ENCODE measurements at places on chromosomes 12 and 14.

- DNase-seq = no peak
Measured at GRCh38 chr12:104935886-104936285, 22.2 kb downstream of the SLC41A2 start.

- no peak for DNase-seq
Measured at GRCh38 chr14:80669426-80669825, 272.1 kb downstream of the CEP128 start.

- no peak for DNase-seq
Measured at GRCh38 chr12:49803693-49804450, 24.3 kb downstream of the NCKAP5L start.

GRCh38 chr14:24705840-24706239 lies 71.8 kb upstream of the GZMB start:
- DNase-seq = no peak

- no peak for DNase-seq
Measured at GRCh38 chr14:64944041-64944440, 1.5 kb upstream of the GPX2 start.

- DNase-seq = no peak
Measured at GRCh38 chr12:79685068-79685467, 5.7 kb downstream of the PAWR start.

DNA sequence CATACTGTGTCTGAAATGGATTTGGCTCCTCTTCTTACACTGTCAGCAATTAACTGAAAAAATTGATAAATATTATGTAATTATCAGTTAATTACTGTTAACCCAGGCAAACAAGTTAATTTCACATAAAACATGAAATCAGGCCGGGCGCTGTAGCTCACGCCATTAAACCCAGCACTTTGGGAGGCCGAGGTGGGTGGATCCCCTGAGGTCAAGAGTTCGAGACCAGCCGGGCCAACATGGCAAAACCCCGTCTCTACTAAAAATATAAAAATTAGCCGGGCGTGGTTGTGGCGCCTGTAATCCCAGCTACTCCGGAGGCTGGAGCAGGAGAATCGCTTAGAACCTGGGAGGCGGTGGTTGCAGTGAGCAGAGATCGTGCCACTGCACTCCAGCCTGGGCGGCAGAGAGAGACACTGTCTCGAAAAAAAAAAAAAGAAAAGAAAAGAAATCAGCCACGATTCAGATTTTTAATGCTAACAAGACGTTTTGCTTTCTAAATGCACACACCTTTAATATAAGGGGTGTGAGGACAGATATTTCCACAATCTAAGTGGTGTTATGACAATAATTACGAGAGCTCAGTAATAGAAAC lies 473 bp upstream of the TMEM19 start:
- no peak for DNase-seq

- peak; percentile 21 for DNase-seq
Measured at GRCh38 chr12:46303039-46303666, 34.3 kb upstream of the SLC38A1 start.

DNA sequence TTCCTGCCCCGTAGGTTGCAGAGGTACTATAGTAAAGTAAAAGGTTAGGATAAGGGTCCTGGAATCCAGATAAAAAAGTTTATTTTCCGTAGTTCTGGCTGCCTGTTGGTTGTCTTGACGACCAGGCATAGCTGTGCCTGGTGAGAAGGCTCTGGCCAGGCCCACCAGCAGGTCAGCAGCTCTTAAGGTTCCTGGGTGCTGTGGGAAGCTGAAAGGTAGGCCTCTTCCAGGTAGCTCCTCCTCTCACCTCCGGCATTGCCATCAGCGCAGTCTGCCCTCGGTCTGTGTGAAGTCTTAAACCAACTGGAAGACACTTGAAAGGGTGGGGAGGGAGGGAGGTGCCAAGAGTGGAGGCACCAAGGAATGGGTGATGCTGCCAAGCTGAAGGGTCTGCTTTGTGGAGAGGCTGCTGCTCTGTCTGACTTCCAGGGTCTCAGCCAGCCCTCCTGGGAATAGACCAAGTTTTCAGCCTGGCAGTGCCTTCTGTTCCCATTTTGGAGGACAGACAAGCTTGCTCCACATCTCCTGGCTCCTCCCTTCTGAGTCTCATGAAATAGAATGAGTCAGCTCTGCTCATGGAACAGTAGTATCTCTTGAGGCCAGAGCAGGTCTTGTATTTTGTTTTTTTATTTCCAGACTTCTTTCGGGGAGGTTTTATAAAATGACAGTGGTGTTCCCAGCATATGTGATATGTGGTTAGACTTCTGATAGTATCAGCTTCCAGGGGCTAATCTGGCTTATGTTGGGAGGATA lies 5.2 kb upstream of the ACADS start:
- peak; percentile 29 for DNase-seq
